ENCODE measurements at places on chromosomes 7 and 10.
A peak's percentile ranks its signal among the peaks of the same experiment; 100 is the strongest.

DNA sequence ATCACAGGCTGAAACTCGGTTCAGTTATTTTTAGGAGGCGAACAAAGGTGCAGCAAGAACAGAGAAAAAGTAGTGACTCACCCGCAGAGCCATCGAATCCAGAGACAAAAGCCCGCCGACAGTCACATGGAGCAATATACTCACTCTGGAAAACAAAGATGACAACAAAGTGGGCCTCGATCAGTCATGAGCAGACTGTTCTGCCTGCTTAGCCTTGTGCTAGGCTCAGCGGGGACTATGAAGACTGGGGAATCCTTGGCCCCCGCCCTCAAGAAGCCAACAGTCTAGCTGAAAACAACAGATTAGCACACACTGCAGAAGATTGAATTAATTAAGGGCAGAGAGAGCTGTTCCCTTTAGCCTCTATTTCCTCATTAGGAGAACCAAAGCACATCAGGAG lies 30.4 kb downstream of the XPNPEP1 start:
- DNase-seq: no peak

DNA sequence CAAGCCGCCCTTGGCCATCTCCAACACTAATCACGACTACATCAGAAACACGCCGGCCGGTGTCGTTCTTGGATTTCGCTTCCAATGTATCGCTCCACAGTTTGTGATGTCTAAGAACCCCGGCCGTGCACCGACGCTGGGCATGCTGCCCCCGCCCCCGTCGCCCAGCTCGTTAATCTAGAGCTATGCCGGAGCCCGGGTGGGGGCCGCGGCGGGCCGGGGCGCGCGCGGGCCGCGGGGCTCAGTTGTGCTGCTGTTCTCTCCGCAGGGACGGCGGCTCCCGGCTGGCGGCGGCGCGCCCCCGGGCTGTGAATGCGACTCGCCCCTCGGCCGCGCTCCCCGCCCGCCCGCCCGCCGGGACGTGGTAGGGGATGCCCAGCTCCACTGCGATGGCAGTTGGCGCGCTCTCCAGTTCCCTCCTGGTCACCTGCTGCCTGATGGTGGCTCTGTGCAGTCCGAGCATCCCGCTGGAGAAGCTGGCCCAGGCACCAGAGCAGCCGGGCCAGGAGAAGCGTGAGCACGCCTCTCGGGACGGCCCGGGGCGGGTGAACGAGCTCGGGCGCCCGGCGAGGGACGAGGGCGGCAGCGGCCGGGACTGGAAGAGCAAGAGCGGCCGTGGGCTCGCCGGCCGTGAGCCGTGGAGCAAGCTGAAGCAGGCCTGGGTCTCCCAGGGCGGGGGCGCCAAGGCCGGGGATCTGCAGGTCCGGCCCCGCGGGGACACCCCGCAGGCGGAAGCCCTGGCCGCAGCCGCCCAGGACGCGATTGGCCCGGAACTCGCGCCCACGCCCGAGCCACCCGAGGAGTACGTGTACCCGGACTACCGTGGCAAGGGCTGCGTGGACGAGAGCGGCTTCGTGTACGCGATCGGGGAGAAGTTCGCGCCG lies 1.9 kb downstream of the VWC2 start:
- DNase-seq: no peak

GRCh38 chr7:101488826-101489572 lies 126.3 kb downstream of the COL26A1 start:
- DNase-seq: no peak

- DNase-seq: no peak
Measured at GRCh38 chr10:17307123-17307522, 79.1 kb downstream of the VIM start.

DNA sequence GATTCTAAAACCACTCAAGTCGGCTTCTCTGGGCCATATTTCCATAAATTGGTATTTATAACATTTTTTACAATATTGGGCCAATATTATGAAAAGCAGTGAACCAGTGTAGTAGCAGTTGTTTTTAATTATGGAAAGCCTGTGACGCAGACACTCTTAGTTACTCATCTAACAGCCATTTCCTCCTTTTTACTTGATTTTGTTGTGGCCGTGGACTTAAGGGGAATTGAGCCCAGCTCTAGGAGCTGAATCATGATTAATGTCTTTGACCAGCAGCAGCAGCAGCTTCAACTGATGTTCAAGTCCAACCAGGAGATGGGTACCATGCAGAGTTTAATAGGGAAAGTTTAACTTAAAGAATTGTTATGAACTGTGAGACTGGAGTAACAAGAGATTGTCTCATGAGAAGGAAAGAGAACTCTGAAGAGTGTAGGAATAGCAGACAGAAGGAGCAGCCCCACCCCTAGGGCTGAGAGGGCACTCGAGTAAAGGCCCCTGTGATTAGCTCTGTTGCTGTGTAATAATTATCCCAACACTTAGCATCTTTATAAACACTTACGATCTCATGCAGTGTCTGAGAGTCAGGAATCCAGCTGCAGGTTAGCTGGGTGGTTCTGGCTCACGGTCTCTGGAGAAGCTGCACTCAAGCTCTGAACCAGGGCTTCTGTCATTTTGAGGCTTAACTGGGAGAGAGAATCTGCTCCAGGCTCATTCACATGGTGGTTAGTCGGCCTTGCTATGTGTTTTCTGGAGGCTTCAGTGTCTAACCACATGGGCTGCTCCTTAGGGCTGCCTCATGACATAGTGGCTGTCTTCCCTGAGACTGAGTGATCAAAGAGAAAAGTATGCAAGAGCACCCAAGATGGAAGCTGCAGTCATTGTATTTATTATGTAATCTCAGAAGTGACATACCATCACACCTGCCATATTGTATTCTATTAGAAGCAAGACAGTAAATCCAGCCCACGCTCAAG lies 4.6 kb downstream of the LANCL2 start:
- DNase-seq: peak; percentile 37

DNA sequence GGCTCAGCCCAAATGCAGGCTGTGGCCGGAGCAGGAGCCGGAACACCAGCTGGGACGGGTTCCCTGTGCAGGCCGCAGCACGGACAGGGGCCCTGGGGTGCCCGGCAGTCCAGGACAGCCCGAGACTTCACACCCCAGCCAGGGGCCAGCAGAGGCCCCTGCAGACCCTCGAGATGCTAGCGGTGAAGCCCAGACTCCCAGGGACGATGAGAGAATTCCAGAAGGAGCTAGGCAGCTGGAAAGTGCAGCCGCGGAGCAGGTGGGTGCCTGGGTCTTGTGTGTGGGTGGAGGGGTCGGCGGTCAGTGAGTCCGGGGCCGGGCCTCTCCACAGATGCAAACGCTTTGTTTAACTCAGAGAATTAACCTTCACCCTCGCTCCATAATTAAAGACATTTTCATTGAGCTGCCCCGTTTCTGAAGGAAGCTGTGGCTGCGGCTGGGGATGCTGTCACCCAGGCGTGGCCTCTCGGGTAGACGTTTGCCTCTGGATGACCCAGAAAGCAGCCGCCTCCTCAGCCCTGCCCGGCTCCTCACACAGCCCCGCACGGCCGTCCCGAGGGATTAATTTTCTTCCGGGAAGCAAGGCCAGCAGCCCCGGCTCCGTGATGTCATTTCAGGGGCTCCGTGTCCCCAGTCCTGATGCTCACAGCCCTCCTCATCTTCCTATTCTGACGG lies 26.5 kb downstream of the KNDC1 start:
- DNase-seq: no peak

- no peak for DNase-seq
Measured at GRCh38 chr7:73892003-73892999, 31.3 kb downstream of the TMEM270 start.

DNA sequence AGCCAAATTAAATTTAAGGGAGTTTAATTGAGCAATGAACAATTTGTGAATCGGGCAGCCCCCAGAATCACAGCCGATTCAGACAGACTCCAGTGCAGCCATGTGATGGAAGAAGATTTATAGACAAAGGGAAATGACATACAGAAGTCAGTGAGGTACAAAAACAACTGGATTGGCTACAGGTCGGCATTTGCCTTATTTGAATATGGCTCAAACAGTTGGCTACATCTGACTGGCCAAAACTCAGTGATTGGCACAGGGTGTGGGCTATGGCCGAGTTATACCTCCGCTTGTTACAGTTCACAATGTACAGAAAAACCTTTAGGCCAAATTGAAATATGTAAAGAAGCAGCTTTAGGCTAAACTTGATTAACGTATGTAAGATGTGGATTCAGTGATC lies 30.8 kb upstream of the EIF4H start:
- no peak for DNase-seq

All from suppressor macrophage treated with lipopolysaccharide for 4 hours (primary cell).